NCI-H2081 treated with DMSO at 0.1 percent for 48 hours (cell line): ENCODE measurements at places on chromosomes 16 and 17.

DNA sequence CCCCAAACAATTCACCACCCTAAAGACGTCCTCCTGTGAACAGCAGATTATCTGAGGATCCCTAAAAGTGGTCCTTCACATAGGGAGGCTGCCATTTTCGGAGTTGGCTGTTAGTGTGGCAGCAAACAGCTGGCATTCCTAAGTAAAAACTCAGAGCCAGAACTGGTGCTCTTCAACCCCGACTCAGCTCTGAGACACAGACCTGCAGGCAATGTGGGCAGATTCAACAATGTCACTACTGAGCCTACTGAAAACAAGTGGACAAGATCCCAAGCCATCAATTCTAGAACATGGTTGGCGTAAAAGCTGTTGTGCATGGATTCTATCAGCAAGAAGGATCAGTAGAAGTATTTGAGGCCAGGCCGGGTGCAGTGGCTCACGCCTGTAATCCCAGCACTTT lies 247.2 kb downstream of the NTN1 start:
- no peak for DNase-seq

DNA sequence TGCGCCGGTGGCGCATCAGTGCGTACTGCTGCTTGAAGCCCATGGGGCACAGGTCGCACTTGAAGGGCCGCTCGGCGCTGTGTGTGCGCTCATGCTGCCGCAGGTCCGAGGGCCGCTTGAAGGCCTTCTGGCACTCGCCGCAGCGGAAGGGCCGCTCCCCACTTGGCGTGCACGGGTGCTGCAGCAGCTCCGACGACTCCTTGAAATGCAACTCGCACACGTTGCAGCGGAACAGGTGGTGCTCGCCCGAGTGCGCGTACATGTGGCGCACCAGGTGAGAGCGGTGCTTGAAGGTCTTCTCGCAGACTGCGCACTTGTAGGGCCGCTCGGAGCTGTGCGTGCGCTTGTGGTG lies 3.3 kb downstream of the ZNF319 start:
- no peak for DNase-seq

- DNase-seq = no peak
Observed at GRCh38 chr17:28792877-28793661, 49.3 kb downstream of the TRAF4 start.

DNA sequence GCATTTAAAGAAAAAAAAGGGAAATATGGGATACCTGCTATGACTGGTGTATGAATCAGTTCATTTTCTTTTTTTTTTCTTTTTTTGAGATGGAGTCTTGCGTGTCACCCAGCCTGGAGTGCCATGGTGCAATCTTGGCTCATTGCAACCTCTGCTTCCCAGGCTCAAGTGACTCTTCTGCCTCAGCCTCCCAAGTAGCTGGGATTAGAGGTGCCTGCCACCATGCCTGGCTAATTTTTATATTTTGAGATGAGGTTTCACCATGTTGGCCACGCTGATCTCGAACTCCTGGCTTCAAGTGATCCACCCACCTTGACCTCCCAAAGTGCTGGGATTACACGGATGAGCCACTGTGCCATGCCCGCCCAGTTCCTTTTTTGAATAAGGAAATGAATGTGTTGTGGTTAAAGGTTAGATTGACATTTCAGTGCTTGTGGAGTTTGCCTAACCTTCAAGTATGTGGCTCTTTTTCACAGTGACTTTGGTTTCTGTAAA lies 7.7 kb downstream of the HAPSTR1 start:
- no peak for DNase-seq

DNA sequence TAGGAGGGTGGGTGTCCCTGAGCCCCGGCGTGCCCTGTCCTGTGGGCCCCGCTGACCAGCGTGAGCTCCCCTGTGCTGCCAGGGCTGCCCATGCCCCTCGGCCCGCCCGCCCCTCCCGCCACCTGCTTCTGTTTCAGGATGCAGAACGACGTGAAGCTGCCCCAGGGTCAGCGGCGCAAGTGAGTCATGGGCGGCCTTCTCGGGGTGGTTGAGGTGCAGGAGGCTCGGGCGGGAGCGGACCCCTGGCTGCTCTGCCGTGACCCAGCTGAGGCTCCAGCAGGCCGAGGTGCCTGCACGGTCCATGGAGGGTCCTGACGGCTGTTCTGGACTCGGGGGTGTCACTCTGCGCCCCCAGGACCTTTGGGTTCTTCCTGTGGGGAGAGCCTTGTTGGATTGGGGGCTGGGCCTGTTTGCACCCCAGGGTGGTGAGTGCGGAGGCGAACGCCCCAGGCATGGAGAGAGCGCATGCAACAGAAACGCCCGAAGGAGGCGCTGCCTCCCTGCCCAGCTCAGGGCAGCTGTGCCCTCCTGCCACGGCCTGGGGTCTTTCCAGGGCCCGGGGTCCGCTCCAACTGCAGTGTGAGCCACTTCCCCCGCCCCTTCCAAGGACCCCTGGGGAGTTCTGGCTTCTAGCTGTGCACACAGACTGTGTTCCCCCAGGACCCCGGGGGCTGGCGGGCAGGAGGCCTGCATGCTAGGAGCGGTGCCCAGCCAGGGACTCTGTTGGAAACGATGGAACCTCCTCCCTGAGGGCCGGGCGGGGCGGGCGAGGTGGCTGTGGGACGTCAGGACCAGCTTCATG lies 4.0 kb downstream of the SLC25A10 start:
- DNase-seq = no peak

- no peak for DNase-seq
Observed at GRCh38 chr16:49158029-49158642, 123.5 kb downstream of the CBLN1 start.

DNA sequence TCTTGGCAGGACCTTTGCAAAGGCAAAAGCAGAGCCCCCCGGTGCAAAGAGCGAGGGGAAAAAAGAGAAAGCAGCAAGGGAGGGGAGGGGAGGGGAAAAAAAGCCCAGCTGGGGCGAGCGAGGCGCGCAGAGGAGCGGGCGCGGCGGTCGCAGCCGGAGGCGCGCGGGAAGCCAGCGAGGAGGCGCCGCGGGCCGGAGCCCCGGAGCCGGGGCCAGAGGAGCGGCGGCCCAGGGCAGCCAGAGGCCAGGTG lies 129 bp downstream of the IRX5 start:
- DNase-seq = no peak

DNA sequence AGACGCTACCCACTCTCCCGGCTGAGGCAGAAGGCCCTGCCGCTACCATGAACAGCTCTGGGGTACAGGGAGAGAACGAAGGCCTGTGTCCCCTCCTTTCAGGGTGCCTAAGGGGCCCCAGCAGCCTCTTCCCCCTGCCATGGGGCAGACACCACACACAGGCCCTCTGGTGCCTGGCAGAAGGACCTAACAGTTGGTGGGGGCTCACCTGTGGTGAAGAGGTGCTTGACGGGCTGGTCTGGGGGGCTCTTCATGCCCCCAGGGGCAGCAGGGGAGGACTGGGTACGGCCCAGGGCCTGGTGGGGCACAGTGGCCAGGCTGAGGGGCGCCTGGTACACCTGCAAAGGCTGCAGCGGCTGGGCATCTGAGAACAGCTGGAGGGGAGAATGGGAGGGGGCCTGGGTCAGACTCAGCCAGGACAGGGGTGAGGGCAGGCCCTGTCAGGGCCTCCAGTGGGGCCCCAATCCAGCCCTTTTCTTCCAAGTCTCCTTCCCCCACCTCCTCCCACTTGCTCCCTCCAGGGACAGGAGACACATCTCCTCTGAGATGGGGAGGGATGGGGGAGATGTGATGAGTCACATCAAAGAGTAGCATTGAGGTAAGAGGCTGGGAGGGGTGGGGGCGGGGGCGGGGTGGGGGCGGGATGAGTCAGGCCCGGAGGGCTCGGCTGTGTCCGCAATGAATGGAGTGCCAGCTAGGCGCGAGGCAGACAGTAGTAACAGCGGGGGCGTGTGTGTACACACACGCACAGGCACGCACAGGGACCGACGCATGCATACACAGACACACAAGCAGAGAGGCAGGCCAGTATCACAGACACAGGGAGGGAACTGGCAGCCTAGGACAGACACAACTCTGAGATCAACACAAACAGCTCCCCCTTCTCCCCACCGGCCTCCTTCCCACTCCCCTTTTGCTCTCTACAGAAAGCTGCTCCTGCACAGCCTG lies 16.1 kb downstream of the G6PC3 start:
- DNase-seq = no peak

DNA sequence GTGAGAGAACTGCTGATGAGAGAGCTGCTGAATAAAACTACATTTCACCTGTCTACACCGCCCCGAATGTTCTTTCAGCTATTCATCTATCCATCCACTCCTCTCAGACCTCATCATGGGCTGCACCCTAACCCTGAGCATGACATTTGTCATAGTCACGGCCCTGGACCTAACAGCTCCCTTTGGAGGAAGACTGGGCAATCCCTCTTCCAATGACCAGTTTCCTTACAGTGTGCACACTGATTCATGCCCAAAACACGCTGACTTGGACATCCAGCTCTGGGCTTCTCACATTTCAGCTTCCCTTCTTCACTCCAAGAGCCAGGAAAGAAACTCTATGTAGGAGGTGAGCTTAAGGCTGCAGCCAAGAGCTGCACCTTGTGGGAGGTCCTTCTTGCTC lies 41.8 kb upstream of the ARL4D start:
- no peak for DNase-seq

GRCh38 chr17:17139972-17140589 lies 66.1 kb downstream of the PLD6 start:
- DNase-seq = no peak

DNA sequence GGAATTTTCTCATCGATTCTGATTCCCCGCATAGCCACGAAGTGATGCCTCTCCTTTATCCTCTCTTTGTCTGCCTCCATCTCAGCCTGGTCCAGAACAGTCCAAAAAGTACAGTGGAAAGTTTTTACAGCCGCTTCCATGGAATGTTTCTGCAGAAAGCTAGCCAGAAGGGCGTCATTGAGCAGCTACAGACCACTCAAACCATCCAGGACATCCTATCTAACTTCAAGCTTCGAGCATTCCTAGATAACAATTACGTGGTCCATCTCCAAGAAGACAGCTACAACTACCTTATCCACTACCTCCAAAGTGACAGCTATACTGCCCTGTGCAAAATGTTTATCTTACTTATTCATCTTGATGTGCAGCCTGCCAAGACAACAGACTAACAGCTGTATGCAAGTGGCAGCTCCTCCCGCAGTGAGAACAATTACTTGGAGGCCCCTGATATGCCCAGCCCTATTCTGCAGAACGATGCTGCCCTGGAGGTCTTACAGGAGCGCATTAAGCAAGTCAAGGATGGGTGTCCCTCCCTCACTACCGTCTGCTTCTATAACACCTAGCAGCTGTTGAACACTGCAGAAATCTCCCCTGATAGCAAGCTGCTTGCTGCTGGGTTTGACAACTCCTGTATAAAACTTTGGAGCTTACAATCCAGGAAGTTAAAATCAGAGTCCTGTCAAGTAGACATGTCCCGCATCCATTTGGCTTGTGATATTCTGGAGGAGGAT lies 38.9 kb downstream of the SLFN12L start:
- DNase-seq = no peak

DNA sequence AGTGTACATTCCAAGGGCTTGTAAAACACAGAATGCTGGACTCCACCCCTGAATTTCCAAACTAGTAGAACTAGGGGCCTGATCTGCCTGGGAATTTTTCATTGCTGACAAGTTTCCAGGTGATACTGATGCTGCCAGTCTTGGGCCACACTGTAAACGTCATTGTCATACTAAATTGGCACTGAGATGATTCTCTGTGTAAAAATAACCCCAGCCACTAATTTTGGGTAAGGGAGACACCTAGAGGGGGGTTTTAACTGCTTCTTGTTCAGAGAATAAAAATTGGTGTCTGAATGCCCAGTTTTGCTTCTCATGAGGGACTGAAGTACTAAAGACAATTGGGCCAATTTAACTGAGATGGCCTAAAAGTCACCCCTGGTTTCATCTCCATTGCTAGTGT lies 5.0 kb upstream of the CDH13 start:
- no peak for DNase-seq

DNA sequence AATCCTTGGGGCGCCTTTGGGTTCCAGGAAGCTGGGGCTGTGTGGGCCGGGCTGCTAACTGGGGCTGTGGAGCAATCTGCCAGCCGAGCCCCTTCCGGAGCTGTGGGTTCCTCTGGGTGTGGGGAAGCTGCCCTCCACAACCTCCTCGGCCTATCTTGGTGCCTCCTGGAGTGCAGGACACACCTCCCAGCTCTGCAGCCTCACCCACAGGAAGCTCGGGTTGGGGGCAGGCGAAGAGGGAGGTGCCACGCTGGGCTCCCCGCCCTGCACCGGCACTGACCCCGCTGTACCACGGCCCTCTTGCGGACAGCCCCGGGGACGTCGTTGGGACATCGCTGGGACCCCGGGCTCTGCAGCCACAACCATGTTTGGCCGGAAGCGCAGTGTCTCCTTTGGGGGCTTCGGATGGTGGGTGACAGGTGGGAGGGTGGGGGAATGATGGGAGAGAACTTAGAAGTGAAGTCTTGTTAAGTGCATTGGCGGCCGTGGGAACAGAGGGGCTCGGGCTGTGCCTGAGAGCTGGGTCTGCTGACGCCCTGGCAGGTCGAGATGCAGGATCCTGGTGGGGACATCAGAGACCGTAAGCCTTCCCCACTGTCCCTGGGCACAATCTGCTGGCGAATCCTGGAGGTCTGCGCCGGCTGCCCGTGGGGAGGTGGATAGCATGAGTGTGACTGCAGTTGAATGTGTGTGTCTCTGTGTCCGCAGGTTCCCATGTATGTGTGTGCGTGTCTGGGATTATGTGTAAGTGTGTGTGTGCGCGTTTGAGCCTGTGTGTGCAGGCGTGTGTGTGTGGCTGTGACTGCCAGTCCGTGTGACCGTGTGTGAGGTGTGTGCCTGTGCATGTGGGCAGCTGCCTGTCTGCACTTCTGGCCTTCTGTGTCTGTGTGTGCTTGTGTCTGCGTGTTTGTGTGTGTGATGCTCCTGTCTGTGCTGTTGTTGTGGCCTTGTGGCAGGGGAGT lies at the start of gene RAP1GAP2:
TSS of gene RAP1GAP2 (plus strand) at position 275 of the 962 bp plus-strand sequence. CDS start at position 365, 90 bp downstream.
- DNase-seq = no peak

DNA sequence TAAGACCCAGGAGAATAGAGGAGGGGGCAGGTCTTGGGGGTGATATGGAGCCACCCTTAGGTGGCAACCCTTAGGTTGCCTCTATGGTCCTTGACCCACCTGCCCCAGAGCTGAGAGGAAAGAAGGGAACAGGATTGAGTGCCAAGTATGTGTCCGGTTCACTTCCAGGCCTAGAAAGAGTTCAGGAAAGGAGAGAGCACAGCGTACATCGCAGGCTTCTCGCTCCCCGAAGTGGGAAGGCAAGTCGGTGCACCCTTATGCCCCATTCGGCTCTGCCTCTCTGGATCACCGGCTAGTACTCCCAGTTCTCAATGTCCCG lies 631 bp downstream of the SP6 start:
- DNase-seq = no peak

- no peak for DNase-seq
Observed at GRCh38 chr17:82636626-82637598, 11.3 kb downstream of the WDR45B start.

- DNase-seq = no peak
Observed at GRCh38 chr16:60905811-60906210, 1130.4 kb downstream of the CDH8 start.

- peak; percentile 33 for DNase-seq
Observed at GRCh38 chr17:81858170-81858966, 2.0 kb downstream of the P4HB start.

DNA sequence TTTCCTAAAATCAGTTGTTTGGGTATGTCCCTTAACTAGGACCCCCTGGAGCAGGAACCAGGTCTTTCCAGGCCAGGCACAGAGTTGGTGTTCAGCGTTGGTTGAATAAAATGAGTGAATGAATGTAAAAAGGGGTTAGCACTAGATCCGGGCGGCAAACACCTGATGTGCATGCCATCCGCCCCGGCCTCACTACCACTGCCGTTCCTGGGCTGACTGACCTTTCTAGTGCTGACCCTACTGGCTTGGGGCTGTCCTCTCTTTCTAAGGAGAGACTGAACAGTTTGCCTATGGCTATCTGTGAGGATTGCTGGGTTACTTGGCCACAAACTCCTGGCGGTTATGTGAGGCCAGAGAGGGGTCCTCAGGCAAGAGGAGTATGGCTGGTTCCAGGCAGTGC lies 10.1 kb upstream of the PHF12 start:
- DNase-seq = no peak

- DNase-seq = peak; percentile 48
Observed at GRCh38 chr17:1365445-1366039, 34.5 kb downstream of the YWHAE start.
